Hypothalamus (tissue), 51 donors: ENCODE measurements at places on chromosomes 2 and 18.

DNA sequence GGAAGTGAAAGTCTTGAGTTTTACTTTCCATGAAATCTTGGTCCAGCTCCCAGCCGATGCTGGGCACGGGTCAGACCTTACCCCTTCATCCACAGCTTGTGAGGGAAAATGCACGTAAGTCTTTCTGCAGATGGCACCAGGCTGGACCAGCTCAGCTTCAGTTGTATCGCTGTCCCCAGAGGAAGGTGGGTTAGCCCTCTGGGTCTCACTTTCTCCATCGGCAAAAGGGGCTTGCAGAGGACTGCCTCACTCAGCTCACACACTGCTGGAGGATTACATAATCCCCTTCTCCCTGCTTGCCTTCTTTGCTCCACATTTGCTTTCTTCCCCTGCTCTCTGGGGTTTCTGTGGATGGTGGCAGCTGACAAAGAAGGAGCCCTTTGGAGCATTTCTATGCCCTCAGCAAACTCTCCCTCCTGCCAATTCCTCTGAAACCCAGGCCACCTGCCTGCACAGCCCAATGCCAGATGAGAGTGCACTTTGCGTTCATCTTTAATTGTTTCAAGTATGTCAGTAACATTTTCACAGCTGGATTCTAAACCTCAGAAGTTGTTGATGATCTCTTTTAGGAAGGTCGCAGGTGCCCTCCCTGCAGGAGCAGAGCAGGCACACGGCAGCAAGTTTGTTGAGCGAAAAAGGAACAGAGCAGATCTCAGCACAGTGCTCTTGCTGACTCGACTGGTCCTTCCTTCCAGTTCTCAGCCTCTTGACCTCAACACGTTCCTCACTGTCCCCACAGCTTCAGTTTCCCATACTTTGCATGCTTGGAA is 155.6 kb upstream of the GLI2 start:
- no peak for DNase-seq

GRCh38 chr2:180048251-180048650 is 41.2 kb upstream of the CWC22 start:
- DNase-seq, result no peak

DNA sequence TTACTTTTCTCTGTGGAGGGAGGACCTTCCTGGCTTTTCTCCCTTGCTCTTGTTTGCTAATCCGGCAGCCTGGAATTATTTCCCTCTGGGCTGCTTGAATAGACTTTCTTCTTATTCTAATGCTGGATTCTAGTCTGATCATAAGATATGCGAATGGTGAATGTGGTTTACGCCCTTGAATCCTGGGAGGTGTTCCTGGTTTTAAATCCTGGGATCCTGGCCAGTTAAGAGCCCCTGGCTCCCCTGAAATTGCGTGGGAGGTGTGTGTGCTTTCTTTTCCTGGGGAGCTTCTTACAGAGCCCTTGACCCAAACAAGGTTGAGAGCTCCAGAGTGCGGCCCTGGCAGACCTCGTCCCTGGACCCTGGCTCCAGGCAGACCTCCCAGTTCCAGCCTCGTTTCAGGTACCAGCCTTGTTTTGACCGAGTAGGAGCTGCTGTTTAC is 2.8 kb downstream of the SH3BP4 start:
- DNase-seq, result no peak

GRCh38 chr18:23273443-23273966 is 138.2 kb downstream of the CABLES1 start:
- no peak for DNase-seq

- DNase-seq, result no peak
Observed at GRCh38 chr2:149055751-149056150, 17.3 kb downstream of the LYPD6B start.

DNA sequence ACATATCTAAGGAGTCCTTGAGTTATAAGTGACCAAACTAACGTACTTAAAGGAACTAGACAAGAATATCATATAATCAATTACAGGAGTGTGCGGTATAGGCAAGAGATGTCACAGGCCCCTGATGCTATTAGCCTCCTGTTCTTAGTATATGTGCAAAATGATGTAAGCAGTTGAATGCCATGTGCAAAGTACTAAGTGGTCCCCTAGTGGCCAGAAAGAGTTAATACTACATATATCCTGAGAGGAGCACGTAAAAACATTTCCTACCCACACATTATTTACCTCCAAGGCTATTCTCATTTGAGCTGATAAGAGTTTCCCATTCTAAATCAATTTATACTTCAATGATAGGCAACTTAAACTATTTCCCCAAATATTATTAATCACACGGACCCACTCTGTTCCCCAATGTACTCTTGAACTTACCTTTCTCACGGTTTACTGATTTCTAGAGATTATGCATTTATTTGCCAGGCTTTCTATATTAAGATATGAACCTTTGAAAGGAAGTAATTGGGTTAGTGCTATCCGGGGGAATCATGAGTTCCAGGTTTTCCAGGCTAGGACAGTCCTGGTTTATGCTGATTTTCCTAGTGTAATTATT is 158.0 kb upstream of the KLHL14 start:
- no peak for DNase-seq

DNA sequence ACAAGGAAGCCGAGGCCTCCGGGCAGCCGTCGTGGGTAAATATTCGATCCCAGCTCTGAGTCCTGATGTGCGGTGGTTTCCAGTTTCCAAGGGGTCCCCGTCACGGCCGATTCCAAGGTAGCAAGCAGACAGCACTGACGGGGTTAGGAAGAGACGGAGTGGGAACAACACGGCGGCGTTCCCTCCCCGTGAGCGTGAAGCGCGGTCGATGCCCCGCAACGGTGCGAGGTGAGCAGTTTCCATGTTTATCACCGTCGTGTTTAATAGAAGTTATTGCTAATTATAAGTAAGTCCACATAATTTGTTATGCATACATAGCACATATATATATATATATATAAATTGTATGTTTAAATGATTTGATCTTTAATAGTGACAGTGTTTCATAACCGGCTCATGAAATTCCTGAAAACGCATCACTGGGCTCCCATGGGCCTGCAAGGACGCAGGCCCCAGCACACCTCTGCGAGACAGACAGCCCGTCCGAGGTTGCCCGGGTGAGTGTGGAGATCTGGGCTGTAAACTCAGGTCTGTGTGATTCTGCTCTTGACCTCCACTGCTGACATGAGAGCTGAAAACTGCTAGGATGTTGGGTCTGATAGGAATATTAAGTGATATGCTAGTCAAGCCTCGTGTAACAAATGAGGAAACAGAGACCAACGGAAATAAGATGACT is 243.5 kb upstream of the SALL3 start:
- DNase-seq, result no peak

DNA sequence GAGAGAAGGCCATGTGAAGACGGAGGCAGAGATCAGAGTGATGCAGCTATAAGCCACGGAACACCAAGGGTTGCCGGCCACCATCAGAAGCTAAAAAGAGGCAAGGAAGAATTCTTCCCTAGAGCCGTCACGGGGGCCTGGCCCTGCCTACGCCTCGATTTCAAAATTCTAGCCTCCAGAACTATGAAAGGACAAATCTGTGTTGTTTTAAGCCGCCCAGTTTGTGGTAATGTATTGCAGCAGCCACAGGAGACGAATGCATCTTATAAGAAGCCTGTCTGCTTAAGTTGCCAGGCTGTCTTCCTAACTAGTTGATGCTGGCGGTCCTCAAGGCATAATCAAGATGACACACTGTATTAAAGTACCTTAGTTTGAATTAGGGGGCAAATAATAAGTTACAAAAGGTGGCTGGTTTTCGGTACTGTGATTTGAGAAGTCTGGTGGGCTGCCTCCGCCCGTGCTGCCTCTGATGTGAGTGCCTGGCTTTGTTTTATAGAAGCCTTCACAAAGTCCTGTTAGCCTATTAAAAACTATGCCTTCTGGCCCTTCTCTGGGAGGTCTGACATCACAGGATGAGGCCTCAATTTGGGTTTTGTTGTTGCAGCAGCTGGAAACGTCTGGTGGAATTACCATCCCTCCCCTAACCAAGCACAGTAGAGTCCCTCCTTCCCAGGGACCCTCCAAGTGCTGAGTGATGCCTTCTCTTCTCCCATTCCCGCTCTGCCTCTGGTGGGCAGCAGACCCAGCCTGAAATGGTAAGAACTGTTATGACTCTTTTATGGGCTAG is 53.6 kb downstream of the SRD5A2 start:
- no peak for DNase-seq

DNA sequence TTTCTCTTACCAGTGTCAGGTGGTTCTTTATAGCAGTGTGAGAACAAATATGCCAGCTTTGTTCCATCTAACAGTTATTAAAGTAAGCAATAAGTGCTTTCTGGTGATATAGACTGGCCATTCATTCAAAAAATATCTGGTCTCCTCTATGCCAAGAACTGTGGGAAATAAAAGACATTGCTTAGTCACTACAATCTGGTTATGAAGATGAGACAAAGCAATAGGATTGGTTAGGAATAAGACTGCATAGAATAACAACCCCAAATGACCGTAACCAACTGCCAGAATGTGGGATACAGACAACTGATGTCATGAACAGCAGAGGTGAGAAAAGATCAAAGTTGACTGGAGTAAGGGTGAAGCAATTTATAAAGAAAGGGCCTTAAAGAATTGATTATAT is 83.8 kb downstream of the MBD2 start:
- no peak for DNase-seq

- no peak for DNase-seq
Observed at GRCh38 chr2:235270291-235270690, 223.6 kb upstream of the AGAP1 start.

- no peak for DNase-seq
Observed at GRCh38 chr2:71927757-71928715, 219.6 kb downstream of the CYP26B1 start.

GRCh38 chr2:202169832-202170424 is 68.5 kb downstream of the SUMO1 start:
- DNase-seq, result no peak

DNA sequence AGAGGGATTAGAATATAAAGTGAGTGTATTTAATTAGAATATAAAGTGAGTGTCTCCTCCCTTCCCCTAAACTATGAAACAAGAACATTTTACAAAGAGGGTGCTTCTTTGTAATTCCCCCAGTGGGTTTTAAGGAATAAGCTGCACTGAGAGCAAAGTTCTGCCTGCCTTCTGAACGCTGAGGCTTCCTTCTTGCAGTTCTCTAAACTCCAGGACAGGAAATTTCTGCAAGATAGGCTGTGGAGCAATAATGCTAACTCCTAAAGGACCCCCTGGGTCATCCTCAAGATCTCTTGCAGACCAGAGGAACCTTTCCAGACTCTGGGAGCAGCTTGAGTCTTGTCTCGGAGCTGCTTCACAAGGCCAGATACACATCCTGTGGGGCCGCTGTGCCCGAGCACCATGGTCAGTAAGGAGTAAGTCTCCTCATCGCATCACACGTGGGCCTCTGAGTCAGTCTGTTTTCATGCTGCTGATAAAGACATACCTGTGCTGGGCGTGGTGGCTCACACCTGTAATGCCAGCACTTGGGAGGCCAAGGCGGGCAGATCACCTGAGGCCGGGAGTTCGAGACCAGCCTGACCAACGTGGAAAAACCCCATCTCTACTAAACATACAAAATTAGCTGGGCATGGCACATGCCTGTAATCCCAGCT is 87.5 kb upstream of the KCNE4 start:
- DNase-seq, result no peak

- no peak for DNase-seq
Observed at GRCh38 chr2:48691935-48692691, 63.4 kb downstream of the LHCGR start.

GRCh38 chr2:74198461-74199274 is at the start of gene MTHFD2:
TSS of gene MTHFD2 (plus strand) at chr2:74198615. CDS start at chr2:74198642, 27 bp downstream.
- DNase-seq, result peak; percentile 87

DNA sequence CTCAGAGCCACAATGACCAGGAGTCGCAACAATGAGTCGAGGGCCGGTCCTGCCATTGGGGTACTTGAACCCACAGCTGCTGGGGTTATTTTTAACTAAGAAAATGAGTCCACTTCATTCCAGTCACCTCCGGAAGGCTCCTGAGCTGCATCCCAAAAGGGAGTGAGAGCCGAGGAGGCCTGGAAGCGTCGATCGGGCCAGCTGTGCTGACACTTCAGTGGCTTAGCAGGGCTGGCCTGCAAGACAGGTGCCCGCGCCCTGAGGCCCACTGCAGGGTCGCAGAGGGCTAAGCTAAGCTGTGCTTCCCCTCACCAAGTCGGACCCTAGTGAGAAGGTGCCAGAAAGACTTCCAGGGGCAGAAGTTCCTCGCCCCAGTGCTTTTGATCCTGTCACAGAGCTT is 21.1 kb downstream of the TBC1D8 start:
- DNase-seq, result no peak

DNA sequence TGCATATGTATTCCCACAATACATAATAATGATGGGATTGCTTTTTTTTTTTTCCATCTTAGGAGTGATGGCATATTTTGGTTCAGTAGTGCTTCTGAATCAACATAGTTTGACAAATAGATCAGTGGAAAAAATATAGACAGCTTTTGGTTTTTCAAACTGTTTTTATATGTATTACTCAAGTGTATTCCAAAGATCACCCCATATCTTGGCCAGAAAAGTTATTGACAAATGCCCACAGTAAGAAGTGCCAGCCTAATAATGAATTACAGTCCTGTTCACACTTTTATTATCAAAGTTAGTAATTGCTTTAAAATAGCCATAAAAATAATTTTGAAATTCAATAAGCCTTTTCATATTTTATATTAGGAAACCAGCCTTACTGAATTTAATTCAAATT is 95.0 kb downstream of the TMEFF2 start:
- DNase-seq, result no peak

- DNase-seq, result no peak
Observed at GRCh38 chr18:11761553-11761952, 72.5 kb downstream of the GNAL start.

DNA sequence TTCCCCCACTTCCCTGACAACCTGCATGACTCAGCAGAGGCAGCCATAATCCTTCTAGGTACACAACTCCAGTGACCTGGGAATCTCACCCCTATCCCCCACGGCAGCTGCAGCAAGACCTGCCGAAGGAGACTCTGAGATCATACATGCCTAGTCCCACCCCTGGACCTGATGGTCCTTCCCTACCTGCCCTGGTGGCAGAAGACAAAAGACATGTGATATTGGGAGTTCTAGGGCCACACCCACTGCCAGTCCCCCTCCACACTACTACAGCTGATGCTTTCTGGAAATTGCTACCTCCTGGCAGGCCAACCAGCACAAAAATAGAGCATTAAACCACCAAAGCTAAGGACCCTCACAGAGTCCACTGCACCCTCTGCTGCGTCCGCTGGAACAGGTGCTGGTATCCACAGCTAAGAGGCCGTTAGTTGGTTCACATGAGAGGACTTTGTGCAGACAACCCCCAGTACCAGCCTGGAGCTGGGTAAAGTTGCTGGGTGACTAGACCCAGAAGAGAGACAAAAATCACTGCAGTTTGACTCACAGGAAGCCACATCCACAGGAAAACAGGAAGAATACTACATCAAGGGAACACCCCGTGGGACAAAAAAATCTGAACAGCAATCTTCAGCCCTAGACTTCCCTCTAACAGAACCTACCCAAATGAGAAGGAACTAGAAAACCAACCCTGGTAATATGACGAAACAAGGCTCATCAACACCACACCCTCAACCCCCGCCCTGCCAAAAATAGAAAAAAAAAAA is 12.5 kb downstream of the MARCO start:
- DNase-seq, result no peak

DNA sequence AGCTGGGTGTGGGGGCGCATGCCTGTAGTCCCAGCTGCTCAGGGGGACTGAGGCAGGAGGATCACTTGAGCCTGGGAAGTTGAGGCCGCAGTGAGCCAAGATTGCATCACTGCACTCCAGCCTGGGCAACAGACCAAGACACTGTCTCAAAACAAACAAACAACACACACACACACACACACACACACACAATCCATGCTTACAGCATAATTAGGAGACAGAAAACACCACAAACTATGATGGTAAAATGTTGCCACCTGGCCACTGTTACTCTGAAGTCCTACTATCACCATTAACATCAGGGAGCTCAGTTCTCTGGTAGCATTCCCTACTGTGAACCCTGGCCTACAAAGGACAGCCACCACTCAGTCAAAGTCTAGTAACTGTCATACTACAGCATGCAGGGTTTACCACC is 18.3 kb downstream of the DNPEP start:
- no peak for DNase-seq
